ENCODE measurements at places on chromosomes 4 and X.

- no peak for DNase-seq
Observed at GRCh38 chr4:46032056-46032455, 91.8 kb downstream of the GABRG1 start.

DNA sequence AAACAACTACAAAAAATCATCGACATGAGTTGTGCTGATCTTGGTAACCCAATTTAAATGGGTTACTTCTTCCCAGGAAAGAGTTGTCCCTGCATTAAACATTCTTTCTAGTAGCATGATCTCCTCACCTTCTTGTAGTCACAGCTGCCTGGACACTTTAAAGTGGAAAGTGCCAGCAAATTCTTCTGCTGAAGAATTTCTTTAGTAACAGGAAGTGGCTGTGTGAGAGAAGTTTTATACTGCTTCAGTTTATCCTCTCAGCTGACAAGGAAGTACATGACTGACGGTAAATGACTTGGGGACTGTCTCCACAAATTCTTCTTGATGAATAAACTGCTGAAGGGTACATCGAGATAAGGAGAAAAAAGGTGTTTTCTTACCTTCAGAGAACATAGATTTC, 18.2 kb upstream of the TNIP3 start:
- no peak for DNase-seq

DNA sequence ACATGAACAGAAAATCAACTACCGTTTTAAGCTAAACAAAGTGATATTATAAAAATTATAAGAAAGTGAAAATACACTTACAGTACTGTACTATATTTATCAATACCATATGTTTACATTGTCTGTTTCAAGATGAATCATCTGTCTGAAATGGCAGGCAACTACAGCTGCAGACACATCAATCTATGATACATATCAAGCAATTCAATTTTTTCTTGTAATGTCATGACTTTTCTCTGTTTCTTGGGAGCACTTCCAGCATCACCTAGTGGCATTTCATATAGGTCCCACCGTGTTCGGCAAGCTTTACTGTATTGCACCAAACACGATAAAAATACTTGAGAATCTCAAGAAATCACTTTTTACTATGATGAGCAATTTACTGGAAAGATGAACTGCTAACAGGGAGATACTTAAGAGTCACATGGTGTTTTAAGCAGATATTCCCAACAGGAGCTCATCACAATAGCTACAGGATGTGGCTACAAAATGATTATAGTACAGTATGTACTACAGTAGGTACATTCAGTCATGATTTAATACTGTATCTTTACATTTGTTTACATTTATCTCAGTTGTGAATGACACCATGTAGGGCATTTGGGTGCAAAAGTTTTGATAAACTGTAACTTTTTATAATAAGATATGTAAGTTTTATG, 207.4 kb downstream of the ADAM29 start:
- no peak for DNase-seq

- DNase-seq: no peak
Observed at GRCh38 chr4:94356444-94356843, 13.8 kb upstream of the HPGDS start.

DNA sequence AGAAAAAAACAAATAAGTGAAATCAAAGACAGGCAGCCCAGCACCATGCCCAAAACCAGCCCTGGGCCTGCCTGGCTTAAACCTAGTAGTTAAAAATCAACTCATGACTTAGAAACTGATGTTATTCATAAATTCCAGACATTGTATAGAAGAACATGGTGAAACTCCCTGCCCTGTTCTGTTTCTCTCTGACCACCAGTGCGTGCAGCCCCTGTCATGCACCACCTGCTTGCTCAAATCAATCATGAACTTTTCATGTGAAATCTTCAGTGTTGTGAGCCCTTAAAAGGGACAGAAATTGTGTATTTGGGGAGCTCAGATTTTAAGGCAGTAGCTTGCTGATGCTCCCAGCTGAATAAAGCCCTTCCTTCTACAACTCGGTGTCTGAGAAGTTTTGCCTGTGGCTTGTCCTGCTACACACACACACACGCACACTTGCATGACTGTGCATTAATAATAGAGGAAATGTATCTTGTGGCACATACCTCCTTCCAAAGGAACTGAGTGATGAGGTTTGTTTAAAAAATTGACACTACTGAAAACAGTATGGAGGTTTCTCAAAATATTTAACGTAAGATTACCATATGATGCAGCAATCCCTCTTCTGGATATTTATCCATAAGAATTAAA, 39.2 kb upstream of the UGT2B7 start:
- no peak for DNase-seq

DNA sequence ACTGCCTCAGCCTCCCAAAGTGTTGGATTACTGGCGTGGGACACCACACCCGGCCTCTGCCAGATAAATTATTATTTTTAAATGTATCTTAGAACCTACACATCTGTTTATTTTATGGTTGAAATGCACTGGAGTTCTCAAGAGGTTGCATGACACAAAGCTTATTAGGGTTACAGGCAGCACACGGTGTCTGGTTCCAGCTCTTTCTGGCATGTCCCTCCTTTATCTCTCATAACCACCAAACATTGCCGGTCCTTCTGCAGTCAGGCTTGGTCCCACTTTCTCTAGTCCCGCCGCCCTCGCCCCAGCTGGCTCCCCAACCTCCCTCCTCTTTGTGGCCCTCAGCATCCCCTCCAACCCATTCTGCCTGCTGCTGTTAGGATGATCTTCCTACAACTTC, 39.7 kb upstream of the SPRY1 start:
- no peak for DNase-seq

DNA sequence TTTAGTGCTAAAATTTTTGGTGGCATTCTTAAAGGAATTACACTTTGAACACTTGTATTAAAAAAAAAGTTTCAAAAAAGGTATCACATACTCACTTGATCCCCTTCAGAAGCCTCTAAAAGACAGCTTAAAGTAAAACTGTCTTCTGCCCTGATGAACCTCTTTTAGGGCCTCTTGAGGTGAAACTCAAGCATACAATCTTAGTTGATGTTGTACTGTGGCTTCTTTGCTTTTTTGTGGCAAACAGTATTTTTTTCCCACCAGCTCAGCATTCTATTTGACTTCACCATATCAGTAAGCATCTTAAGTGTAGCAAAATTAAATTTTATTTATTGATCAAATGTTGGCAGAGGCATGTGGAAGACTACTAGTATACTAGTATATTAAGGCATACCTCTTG, 13.7 kb downstream of the SEC24B start:
- DNase-seq: no peak

GRCh38 chrX:7091923-7092322, 55.6 kb upstream of the STS start:
- DNase-seq: no peak

GRCh38 chr4:113106108-113106507, 56.7 kb downstream of the ANK2 start:
- no peak for DNase-seq

DNA sequence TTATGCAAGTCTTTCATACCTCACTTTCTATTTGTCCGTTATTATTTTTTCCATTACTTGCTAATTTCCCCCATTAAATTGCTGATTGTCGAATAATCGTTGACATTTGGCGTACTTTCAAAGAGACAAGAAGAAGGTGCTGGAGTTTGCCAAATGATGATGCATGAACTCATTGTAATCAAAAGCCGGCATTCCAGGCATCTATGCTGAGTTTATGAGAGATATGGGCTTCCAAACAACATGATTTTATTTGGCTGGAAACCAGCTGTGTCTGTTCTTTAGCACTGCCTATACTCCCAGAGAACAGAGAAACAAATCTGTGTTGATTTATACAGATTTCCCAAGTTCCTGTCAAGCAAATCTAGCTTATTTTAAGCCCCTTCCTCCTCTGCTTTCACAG, 80.8 kb upstream of the RPS6KA3 start:
- DNase-seq: no peak

- no peak for DNase-seq
Observed at GRCh38 chrX:41480508-41481260, 33.5 kb downstream of the NYX start.

- DNase-seq: no peak
Observed at GRCh38 chrX:92209936-92210335, 430.8 kb downstream of the PCDH11X start.

GRCh38 chrX:153830640-153831428, 490 bp upstream of the PDZD4 start:
- DNase-seq: no peak
